ENCODE measurements at places on chromosomes 5 and 9.

DNA sequence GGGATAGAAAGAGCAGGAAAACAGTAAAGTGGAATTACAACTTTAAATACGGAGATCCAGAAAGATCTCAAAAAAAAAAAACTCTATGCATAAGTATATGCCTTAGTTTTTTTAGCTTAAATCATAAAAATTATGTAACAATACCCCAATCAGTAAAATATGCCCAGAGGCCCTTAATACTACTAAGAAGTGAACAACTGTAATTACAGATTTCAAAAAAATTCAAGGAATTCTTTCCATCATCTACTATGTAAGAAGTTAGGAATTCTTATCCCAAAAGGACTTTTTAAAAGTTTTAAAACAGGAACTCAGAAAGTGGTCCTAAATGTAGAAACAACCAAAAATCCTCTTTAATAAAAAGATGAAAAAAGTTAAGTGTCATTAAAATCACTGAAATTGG lies 111.3 kb downstream of the SSBP2 start:
- no peak for DNase-seq

- no peak for DNase-seq
These were observed 692 bp downstream of the C1QTNF3 start for GRCh38 chr5:34042321-34042720.

DNA sequence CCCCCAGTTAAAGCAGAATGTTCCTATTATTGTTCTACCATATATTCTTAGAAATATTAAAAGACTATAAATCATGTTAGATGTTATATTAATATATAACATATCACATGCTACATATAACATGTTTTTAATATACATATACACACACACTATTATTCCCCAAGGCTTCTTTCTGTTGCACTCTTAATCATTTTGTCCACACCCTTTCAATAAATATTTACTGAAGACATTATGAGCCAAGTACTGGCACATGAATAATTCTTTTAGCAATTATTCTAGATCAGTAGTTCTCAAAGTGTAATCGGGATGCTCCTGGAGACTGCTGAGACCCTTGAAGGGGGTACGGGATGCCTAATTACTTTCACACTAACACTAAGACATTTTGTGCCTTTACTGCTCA lies 143.9 kb downstream of the GNAQ start:
- DNase-seq: no peak

GRCh38 chr5:59332236-59332973 lies 561.1 kb downstream of the PDE4D start:
- DNase-seq: no peak

GRCh38 chr9:87766697-87767096 lies 40.8 kb downstream of the CTSL start:
- no peak for DNase-seq

- no peak for DNase-seq
These were observed 133.7 kb upstream of the NFIL3 start for GRCh38 chr9:91557327-91557726.

DNA sequence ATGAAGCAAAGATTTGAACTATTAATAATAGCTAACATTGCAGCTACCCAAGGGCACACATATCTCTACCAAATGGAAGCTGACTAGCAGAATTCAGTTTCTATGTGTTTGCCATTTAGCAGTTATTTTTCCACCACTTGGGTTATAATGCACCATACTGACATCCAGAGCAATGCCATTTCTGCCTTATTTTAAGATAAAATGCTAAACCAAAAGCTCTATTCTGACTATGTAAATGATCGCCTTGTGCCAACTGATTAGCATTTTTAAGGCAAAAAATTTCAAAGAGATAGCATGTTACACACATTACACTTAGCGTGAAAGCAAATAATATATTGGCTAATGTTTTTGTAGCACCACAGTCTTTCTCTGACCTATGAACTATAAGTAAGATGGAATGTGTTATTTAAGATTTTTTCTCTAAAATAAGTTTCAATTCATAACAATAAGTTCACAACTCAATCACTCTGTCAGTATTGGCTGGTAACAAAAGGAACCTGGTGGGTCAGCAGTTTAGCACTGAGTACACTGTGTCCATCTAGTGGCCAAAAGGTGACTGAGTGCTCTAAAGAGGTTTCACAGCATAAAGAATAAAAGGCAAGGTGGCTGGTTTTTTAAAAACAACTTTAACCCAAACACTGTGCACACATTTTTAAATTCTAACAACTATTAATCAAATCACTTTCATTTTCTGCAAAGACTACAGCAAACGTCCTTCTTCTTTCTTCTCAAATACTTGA lies 443.5 kb downstream of the PDE4D start:
- no peak for DNase-seq

GRCh38 chr9:115411516-115411915 lies 293.6 kb upstream of the TNC start:
- no peak for DNase-seq

DNA sequence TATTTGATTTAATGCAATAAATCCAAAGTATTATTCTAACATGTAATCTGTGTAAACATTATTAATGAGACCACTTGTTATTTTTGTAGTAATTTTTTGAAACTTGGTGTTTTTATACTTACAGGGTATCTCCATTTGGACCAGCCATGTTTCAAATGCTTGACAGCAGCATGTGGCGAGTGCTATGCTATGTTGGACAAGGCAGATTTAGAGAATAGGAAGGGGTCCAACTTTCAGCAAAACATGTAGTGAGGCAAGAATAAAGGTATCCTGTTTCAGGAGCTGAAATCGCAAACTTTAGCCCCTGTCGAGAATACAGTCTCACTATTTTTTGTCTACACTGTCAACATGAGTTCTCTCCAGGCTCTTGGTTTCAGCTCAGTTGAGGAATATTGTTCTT lies 33.7 kb downstream of the SNX24 start:
- DNase-seq: no peak

- DNase-seq: no peak
These were observed 15.5 kb downstream of the MEGF9 start for GRCh38 chr9:120698766-120699165.

DNA sequence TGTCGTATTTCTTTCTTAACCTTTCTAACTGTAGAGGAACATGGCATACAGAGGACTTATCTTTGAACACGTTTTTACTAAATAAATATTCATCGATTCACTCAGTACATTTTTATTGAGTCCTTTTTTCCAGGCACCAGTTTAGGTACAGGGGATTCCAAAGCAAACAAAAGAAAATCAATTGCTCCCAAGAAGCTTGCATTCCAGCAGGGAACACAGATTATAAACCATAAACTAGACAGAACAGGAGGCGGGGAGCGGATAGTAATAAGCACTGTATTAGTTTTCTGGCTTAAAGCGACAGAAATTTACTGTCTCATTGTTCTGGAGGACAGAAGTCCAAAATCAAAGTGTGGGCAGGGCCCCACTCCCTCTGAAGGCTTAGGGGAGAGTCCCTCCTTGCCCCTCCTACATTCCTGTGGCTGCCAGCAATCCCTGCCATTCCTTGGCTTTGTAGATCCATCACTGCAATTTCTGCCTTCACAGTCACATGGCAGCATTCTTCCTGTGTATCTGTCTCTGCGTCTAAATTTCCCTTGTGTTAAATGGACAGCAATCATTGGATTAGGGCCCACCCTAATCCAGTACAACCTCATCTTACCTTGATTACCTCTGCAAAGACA lies 115.5 kb downstream of the COL23A1 start:
- no peak for DNase-seq

DNA sequence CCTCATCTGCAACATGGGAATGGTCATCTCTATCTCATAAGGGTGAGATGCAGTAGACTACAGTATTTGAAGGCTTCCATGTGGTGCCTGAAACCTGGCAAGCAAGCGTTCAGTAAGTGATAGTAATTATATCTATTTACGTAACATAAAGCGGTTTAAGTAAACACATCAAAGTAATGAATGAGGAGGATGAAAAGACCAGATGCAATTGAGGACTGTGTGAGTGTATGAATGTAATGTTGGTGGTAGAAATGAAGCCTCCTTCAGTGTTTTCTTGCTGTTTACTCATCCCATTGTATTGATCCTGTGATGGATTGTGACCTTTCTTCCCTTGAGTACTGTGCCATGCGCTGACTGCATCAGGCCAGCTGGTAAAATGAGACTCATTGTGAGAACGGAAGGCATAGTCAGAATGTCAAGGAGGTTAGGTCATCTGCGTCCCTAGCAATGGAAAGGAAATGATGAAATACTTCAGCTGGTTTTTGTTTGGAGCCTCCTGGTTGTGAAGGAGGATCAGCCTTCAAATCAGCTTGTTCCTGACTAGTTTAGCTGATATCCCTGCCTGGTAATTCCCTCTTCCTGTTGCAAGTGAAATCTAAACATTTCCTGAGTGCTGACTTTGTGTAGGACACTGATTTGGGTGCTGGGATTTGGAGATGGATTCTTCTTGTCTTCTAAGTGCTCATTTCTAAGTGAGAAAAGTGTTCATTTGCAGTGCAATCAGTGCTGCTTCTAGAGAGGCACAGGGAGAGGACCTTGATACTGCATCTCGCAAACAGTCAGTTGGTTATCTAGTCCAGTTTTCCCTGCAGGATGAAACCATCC lies 35.6 kb downstream of the TNFSF8 start:
- DNase-seq: no peak

DNA sequence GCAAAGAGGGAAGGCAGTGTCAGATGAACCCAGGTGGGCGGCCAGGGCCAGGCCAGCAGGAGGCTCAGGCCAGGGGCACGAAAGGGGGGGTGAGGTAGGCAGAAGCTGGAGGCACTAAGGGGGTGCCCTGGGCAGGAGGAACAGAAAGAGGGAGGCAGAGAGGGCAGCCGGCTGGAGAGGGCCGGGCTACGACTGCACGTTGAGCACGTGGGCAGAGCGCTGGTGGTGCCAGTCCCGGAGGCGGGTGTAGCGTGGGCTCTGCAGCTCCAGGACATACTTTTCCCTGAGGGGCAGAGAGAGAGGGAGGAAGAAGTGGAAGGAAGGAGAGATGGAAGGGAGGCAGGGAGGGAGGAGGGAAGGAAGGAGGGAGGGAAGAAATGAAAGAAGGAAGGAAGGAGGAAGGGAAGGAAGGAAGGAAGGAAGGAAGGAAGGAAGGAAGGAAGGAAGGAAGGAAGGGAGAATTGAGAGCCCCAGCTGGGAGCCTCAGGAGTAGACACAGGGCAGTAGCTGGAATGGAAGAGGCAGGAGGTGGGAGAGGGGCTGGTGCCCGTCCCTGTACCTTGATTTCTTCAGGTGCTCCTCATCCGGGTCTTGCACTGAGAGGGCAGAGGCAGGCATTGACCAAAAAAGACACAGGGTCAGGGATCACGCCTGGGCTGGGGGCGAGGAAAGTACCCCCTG lies 7.0 kb downstream of the PDLIM7 start:
- no peak for DNase-seq

- DNase-seq: no peak
These were observed 184.1 kb downstream of the MARCHF11 start for GRCh38 chr5:15995341-15996052.

GRCh38 chr9:133449760-133450159 lies 10.0 kb upstream of the CACFD1 start:
- no peak for DNase-seq

GRCh38 chr5:43203373-43203772 lies 11.3 kb downstream of the NIM1K start:
- DNase-seq: no peak

GRCh38 chr5:112869948-112870347 lies 8.9 kb downstream of the SRP19 start:
- DNase-seq: no peak

GRCh38 chr5:132481596-132482211 lies 8.9 kb downstream of the IRF1 start:
- DNase-seq: no peak

- DNase-seq: no peak
These were observed 54.0 kb downstream of the CCDC171 start for GRCh38 chr9:15606643-15607472.

- no peak for DNase-seq
These were observed 1.3 kb downstream of the STOM start for GRCh38 chr9:121368745-121369144.

GRCh38 chr5:67502951-67503350 lies 306.4 kb upstream of the CD180 start:
- no peak for DNase-seq

DNA sequence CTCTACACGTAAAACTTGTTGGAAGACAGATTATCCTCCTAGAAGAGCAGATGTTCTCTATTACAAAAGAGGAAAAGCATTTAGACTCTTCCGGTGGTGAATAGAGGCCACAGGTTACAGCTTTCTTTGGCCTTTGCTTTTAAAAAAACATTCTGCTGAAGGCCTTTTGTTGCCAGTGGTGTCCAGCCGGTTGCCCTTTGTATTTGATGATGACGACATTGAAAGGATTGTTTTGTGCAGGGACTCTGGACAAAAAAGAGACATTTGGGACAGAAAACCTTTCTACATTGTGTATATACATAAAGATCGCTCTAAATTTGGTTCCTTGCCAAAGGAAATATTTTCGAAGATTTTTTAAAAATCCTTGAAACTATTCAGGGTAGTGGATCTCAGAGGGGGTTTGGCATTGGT lies 180.3 kb downstream of the C9orf152 start:
- no peak for DNase-seq
